ENCODE measurements at places on chromosomes 16 and 17.

GRCh38 chr16:2586241-2586640, 48.4 kb downstream of the PDPK1 start:
- no peak for DNase-seq

GRCh38 chr17:41535764-41536481, 7.8 kb upstream of the KRT19 start:
- no peak for DNase-seq

DNA sequence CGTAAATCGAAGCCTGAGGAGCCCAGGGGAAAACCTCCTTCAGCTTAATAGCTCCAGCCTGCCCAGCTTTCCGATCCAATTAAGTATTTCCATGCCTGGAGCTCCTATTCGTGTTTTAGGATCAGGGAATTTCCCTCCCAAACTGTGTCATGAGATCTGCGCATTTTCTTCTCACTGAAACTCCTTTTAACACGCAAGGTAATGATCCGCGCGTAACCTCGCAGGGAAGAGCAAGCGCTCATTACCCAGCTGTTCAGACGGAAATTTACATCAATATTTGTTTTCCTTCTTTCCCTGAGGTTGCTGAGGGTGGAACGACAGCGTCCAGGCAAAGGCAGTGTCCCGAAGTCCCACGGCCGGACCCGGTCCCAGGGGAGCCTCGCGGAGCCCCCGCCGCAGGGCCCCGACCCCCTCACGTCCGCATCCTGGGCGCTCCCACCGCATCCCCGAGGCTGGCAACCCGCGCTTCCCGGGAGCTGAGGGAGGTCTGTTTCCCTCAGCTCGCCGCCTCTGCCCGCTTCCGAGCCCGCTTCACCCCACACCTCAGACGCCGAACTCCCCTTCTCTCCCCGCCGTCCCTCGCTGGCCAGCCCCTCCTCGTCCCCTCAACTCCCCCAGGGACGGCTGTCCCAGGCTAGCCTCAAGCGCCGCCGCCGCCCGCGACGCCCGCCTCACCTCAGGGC, 415 bp downstream of the ABCA5 start:
- DNase-seq: peak; percentile 18

DNA sequence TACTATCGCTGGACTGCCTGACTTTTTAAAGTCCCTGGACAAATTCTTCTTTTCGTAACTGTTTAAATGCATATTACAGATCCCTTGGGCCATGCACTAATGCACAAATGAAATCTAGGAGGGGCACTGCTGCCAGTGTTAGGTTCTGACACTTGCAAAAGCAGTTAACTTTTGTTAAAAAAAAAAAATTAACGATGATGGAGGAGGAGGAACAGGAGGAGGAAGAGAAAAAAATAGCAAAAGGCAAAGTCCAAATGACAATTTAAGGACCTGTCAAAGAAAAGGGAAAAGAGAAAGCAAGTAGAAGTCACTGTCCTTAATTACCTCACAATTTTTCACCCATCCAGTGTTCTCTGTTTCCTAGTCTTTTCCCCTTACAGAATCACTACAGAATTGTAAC, 97.8 kb upstream of the CORO6 start:
- DNase-seq: no peak

DNA sequence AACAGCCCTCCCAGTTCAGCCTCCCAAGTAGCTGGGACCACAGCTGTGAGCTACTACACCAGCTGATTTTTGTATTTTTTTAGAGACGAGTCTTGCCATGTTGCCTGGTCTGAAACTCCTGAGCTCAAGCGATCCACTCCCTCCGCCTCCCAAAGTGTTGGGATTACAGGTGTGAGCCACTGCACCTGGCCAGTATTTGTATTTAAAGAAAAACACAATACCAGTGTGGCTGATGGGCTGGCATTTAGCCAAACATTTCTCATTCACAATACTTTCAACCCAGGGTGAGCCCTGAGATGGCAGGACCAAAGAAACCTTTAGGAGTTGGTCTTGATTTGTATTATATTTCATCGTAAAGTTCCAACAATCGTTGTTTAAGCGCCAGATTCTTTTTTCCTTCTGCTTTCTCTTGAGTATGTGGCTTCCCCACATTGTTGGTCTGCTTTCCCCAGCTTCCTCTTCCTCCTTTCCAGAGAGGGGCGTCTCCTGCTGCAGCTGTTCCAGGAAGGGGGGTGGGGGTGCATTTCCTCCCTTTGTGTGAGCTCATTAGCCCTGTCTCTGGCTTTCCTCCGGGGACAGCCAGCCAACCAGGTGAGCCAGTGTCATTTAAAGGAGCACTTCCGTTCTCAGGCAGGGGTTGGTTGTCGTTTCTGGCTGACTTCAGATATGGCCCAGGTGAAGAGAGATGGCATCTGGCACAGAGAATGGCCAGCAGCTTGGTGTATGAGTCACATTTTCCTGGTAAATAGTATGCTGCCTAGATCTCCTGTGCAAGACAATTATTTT, 79.9 kb downstream of the GPRC5B start:
- no peak for DNase-seq

DNA sequence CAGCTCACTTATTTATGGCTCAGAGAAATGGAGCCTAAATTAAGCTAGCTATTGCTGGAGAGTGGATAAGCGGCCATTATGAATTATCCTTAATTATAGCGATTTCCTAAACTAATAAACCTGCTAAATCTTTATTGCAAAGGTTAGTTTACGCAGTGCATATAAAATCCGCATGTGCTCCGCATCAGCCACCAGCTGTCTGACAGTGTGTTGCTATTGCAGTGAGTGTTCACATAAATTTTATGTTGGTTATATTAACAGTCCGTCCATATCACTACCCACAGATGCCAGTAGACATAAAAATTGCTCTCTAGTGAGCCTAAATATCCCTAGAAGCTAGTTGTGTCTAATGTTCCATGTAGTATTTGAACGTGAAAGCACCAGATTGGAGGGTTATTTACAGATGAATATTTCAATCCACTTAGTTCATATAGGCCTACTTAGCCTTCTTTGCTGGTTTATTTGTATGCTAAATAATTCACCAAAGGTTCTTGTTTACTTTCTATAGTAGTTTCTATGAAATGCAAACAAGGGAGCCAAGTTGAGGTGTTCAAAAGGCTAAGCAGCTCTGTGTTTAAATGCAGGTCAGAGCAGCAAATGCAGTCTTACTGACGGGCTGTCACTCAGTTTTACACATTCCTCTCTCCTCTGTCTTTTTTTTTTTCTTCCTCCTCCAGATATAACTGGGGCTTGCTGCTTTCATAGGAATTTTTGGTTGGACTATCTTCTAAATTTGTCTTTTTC, 219.1 kb downstream of the IRX3 start:
- no peak for DNase-seq

DNA sequence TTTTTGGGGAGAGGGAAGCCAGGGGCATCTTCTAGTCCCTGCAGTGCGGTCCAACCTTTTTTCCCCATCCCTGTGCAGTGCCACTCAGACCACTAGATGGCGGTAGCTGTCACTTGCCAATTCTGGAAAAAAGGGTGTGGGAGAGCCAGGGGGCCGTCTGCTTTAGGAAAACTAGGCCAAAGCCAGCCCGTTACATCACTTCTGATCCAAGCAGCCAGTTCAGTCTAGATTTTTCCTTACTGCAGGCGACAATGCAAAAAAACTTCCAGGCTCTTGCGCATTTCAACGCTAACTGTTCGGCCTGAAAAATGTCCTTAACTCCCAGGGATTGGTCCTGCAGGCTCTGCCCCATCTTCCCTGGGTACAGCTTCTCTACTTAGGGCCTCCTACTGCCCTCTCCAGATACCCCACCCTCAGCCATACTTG, 69.2 kb upstream of the CES5A start:
- DNase-seq: peak; percentile 20

DNA sequence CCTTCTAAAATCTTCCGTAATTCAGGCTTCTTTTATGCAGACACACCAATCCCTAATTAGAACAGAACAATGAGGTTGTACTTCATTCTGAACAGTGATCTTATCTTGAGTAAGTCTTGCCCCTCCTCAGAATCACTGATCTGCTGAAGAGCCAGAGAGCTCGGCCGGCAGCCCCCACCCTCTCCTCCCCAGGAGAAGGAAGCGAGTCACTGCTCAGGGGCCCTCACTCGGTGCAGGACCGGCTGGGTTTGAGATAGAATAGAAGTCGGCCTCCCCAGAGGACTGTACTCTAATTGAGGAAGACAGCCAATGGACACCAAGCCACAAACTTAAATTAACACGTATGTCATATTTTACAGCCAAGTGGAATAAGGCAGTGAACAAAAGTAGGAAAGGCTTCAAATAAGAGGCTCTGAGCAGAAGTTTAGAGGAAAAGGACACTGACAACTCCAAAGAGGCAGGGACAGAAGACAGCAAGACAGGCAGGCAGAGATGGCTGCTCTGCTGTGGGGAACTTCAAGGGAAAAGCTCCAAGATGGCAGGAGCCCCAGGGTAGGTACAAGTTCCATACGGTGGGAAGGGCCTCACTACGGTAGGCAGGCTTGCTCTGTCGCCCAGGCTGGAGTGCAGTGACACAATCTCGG, 18.6 kb downstream of the CREBBP start:
- DNase-seq: peak; percentile 50

DNA sequence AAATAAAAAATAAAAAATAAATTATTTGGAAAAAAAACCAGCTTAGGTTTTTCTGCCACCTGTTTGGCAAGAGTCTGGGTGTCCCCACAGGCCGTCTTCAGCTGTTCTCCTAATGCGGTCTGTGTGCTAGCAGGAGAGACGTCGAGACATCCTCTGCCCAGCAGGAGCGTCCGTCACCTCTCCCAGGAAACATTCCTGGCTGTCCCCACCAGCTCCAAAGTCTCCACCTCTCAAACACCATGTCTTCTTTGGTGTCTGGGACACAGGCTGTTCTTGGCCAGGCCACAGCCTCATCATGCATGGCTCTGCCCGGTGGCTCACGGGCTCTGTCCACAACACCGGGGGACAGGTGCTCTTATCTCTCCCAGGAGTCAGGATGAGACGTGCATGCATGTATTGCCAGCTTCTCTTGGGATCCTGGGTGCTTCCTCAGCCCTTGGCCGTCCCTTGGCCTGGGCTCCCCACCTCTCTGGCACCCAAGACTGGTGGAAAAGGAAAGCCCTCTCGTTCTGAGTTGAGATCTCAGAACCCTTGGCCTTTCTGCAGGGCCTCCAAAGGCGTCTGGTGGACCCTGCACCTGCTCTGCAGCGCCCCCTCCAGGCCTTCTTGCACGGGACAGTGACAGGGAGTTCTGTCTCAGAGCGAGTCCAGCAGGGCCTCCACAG, 84.9 kb upstream of the CBX4 start:
- DNase-seq: peak; percentile 10

DNA sequence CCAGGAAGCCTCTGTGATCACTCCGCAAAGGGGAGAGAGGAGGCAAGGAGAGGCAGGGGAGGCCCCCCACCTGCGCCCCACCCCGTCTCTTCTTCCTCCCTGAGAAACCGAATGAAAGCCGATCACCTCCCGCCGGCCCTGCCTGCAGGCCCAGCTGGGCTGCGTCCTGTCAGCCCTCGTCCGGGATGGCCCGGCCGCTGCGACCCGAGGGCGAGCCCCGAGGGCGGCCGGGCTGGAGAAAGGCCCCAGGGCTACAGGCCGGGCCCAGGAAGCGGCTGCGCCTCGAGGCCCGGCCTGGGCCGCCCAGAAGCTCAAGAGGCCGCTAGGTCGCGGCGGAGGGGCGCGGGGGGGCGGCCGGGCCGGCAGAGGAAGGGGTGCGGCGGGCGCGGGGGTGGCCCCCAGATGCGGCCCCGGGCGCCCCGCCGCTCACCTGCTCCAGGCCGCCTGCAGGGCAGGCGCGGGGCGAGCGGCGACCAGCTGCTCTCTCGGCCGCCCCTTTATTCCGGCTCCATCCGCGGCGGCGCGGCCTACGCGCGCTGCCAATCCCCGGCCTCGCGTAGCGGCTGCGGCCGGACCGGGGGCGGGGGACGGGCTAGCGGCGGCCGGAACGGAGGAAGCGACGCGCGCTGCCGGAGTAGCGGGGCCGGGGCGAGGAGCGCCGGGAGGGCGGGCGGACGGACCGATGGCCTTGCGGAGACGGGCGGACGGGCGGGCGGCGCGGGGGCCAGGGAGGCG, at the start of gene ZNF319:
Gene ZNF319, minus strand, starts transcription at position 702 of the 735 bp plus-strand sequence. CDS start 2,407 bp downstream, outside the sequence.
- no peak for DNase-seq

GRCh38 chr16:17229766-17230165, 241.0 kb downstream of the XYLT1 start:
- DNase-seq: no peak

- no peak for DNase-seq
These were observed 159.5 kb downstream of the DNAH9 start for GRCh38 chr17:11757815-11758214.

DNA sequence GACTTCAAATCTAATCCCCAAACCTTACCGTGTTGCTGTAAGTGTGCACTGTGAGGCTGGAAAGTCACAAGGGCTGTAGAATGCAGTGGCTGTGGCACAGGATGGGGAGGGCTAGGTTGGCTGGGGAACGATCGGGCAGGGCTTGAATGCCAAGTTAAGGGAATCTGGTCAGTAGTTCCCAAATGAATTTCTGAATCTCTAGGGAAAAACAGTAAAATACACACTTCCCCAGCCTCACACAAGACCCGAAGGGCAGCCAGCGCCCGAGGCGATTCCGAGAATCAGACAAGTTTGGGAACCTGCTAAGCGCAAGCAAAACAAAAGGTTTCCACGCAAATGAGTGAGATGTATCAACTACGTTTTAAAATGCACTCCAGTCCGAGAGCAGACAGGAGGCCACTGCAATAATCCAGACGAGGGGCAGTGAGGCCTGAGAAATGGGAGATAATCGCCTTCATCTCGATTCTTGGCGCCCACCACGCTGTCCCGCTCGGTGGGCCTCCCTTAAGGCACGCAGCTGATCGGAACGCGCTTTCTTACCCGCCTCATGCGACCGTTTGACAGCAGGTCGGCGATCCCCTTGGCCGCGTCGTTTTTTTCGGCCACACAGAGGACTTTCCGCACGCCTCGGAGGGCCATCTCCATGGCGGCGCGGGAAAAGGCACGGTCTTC, 599 bp downstream of the TOP3A start:
- peak; percentile 13 for DNase-seq

DNA sequence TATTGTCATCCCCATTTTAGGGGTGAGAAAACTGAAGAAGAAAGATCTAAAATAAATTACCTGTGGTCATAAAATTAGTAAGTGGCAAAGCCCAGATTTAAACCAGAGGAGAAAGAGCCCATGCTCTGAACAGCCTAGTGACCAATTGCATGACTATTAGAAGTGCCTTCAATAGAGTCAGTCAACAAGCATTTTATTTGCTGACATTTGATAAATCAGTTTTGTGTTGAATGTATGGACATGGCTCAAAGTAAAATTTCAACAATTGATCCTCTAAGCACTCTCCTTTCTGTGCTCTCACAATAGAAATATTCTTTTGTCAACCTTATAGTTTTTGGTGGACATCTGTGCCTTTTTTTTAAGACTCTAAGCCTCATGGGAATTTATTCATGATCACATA, 572.9 kb upstream of the SOX9 start:
- no peak for DNase-seq

- DNase-seq: no peak
These were observed 73.6 kb downstream of the PPM1E start for GRCh38 chr17:58829172-58829637.
